ENCODE measurements at places on chromosomes 1 and 21.

DNA sequence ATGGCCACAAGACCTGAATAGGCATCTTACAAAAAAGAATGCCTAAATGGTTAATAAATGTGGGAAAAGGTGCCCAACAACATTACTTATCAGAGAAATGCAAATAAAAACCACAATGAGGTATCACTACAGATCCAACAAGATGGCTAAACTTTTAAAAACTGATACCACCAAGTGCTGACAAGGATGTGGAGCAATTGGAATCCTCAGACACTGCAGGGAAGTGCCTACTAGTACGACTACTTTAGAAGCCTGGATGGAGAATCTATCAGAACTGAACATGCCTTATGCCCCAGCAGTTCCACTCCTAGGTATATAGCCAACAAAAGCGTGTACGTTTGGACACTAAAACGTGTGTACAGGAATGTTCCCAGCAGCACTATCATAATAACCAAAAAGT, 19.9 kb downstream of the TNFRSF8 start:
- DNase-seq, result no peak

- no peak for DNase-seq
Measured at GRCh38 chr1:20403423-20404145, 82.4 kb downstream of the CAMK2N1 start.

DNA sequence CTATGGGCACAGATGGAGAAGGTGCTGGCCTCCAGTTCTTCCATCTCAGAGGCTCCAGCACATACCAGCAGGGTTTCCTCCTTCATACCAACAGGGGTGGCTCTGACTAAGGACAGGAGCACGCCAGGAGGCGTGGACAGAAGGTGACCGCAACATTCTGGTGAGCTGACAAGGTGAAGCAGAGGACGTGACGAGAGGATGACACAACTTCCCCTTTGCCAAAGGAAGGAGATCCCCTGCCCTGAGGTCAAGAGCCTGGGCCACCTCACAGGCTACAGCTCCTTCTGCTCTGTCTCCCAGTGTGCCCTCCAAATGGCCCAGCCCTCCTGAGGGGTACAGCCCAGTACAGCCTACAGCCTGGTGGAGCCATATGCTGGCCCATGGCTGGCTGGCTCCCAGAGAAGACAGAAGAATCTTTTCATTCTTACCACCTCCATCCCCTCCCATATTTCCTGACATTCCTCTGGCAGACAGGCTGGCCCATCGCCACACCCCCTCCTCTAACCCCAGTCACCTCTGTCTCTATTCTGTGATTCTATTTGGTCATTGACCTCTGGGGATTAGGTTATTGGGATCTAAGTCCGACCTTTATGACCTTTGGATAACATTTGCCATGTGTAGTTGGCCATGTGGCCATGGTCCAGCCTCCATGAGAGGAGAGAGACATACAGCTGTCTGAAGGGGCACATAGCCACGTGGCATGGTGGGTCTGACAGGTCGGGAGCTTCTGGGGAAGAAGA, 5.1 kb upstream of the LAMB3 start:
- no peak for DNase-seq

- DNase-seq, result no peak
Measured at GRCh38 chr1:220804202-220804586, 17.5 kb downstream of the MTARC1 start.

- DNase-seq, result no peak
Measured at GRCh38 chr1:54968551-54968950, 11.9 kb upstream of the TMEM61 start.

DNA sequence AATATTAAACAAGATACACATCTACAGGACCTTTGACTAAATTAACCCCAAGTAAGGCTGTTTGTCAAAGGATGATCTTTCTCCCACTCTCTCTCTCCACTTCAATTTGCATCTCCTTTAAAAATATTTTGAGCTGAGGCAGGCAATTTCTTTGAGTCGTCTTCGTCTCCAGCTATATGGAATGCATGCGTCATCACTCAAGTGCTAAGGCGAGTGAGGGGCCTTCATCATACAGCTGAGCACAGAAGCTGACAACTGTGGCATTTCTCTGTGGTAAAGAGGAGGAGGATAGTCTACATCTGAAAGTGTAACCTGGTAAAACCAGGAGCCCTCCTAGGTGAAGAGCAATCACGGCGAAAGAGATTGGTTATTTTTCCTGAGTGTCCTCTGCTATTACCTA, 7.6 kb downstream of the EPHX4 start:
- no peak for DNase-seq

Data from hematopoietic multipotent progenitor cell treated with erythropoietin and hydrocortisone succinate and interleukin-3 and kit ligand, for 6 days (in vitro differentiated cells).